Ovary (tissue), 10 donors: ENCODE measurements at places on chromosomes 6 and 20.

GRCh38 chr6:170036916-170037315 is 254.0 kb downstream of the DLL1 start:
- no peak for DNase-seq

- DNase-seq = no peak
Observed at GRCh38 chr6:15907914-15908518, 220.9 kb upstream of the MYLIP start.

DNA sequence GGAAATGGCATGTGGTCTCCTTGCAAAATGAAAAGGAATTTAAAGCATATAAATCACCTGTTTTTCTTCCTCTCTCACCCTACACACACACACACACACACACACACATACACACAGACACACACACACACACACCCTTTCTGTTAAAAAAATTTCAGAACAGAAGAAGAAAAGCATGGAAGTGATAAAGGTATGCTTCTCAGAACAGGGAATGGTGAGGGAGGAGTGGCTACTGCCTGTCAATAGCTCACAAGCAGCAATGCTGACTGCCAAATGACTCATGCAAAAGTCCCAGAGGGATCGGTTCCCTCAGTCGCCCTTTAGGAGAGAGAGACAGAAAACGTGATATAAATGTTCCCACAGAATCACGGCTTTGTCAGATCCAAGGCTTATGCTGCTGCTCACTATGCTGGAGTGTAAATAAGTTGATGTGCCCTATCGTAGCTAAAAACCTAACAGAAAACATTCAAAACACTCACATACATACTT is 102.6 kb downstream of the IBTK start:
- DNase-seq = no peak

DNA sequence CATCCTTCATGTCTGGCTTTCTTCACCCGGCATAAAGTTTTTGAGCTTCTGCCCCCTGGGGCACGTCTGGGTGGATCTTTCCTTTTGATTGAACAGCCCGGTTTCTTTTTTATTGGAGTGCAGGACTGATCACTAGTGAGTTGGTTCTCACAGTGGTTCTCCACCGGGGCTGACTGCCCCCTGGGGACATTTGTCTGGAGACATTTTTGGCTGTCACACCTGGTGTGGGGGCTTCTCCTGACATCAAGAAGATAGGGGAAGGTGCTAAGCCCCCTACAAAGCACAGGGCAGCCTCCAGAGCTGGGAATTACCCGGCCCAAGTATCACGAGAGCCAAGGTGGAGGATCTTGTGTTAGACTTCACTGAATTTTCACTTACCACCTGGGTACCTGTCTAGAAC is 25.7 kb upstream of the IRF4 start:
- no peak for DNase-seq

DNA sequence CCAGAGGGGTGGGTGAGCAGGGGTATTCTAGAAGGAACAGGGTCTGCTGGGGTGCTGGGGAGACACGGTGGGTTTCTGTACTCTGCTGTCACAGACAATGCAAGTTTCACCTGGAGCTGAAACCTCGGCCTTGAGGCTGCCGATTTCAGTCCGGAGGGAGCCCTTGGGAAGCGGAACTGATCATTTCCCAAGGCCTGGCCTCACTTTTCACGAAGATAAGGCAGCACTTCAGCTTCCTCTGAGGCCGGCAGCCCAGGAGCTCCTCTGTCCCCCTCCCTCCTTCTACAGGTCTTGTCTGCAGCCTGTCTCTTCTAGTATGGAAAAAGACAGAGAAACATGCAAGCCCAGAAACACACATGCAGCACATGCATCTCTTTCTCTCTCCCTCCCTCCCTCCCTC is 242.1 kb downstream of the CDC5L start:
- DNase-seq = no peak

GRCh38 chr6:153849072-153849779 is 189.8 kb upstream of the OPRM1 start:
- no peak for DNase-seq

GRCh38 chr6:130787726-130788500 is 39.3 kb upstream of the SMLR1 start:
- DNase-seq = no peak

DNA sequence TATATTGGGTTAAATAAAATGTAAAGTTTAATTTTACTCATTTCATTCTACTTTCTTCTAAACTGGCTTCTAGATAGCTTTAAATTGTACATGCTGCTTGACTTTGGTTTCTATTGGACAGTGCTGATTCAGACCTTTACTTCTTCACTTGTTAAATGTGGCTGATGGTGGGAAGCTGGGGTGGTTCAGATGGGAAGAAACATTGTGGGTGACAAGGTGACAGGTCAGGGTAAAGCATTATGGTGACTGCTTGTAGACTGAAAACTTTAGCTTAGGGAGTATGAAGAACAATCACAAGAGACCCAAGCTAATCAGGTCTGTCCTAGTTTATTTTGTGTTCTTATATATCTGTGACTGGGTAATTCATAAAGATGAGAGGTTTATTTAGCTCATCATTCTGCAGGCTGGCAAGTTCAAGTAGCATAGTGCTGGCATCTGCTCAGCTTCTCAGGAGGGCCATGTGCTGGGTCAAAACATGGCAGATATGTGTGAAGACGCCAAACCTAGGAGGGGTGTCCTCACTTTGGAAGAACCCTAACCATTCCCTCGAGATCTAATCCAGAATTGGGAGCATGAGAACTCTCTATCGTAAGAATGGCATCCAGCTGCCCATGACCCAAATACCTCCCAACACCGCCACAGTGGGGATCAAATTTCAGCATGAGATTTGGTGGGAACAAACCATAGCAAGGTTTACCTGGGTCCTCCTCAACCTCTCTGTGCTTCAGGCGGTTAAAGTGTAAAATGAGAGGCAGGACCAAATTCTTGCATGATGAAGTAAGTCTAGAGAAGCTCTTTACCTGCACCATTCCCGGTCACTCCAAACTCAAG is 102.8 kb downstream of the FYN start:
- DNase-seq = no peak
